Esophagus squamous epithelium (tissue), 5 donors: ENCODE measurements at places on chromosomes 7 and 10.

GRCh38 chr7:94529516-94529915 lies 19.9 kb downstream of the CASD1 start:
- no peak for DNase-seq

DNA sequence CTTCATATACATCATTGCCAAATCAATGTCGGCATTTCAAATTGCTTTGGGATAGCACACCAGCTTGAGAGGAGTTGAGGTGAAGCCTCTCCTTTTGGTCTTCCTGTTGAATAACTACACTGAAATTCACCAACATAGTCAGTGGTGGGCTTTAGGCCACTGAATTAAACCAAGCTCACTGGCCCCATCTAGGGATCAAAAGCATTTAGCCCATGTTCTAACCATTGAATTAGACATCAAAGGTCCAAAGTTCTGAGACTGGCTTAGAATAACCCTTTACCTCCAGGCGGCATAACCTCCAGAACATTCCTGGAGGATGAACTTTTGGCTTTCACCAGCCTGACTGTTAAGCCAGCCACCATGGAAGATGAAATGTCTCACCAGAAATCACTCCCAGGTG lies 54.6 kb downstream of the BPGM start:
- DNase-seq: no peak

- no peak for DNase-seq
Measured at GRCh38 chr10:26556748-26557640, 118.9 kb downstream of the APBB1IP start.

DNA sequence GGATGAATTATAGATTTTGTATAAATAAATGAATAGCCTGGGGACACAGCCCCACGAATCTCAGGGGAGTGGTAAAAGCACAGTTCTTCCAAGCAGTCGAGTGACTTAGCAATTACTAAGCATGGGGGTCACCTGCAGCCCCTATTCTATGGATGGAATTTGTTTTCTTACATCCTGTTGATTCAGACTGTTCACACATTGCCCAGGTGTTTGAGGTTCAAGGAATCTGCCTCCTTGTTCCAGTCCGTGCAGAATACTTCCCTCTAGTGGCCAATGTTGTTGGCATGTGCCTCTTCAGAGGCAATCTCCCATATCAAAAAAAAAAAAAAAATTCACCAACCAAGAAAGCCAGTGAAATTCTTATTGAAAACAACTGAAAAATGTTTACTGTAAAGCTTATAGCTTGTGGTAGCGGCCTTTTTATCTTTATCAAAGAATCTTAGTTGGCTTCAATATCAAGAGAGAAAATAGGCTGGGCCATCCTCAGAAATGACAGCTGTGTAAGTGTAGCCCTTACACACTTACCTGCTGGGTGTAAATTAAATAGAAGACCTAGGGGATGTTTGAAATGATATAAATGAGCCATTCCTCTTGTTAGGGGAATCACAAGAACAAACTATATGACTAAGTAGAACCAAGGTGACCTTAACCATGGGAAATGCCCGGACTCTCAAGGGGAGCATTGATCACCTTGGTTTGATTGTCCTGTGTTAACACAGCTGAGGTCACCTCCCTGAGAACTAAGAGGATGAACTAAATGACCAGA lies 7.8 kb downstream of the LIPM start:
- no peak for DNase-seq

- no peak for DNase-seq
Measured at GRCh38 chr10:10826125-10826524, 191.5 kb upstream of the CELF2 start.

GRCh38 chr10:99775850-99776249 lies 6.6 kb upstream of the ABCC2 start:
- no peak for DNase-seq

GRCh38 chr7:100221231-100221718 lies 1.5 kb downstream of the PVRIG start:
- no peak for DNase-seq

DNA sequence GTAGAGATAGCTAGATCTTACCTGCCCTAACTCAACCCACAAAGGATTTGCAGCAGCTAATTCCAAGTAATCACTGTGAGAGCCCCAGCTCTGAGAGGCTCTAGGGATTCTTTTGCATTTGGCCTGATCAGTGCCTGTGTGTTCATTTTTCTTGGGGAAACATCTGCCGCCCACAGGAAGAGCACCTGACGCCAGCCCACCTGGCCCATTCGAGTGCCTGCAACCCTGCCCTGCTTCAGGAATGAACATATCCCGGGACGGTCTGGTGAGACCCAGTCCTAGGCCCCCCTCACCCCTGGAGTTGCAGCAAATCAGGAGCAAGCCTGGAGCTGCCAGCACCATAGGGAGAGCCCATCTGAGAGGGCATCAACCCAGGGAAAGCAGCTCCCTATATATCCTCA lies 38.8 kb downstream of the GSDME start:
- DNase-seq: no peak

DNA sequence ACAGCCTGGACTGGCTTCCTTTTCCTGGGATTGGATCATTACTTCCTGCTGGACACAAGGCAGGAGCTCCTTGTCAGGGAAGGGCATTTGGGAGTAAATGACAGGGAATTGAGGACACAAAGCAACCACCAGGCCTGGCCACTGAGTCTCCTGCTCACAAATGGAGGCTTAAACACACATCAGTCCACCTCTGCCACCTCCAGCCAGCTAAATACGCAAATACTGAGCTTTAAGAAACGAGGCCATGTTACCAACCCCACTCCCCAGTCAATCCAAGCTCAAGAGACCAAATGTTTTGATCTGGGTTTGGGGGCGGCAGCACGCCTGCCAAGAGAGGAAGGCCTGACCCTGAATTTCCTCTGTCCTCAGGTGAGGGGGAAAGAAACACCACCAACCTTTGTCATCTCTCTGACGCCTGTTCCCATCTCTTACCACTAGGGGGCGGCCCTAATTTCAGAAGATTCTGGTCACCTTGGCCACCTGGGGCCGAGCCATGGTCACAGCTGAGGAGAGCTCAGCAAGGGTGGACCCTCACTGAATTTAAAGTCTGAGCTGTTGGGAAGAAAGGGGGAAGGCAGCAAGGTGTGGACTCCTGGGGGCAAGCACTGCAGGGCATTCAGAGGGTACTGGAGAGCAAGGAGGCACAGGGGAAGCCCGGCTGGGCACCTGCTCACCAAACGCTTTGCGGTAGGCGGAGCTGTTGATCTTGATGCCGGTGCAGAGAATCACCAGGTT lies 16.5 kb downstream of the AIFM2 start:
- DNase-seq: no peak

- no peak for DNase-seq
Measured at GRCh38 chr7:154195266-154195665, 143.1 kb downstream of the DPP6 start.
